ENCODE measurements at places on chromosomes 3 and 15.

DNA sequence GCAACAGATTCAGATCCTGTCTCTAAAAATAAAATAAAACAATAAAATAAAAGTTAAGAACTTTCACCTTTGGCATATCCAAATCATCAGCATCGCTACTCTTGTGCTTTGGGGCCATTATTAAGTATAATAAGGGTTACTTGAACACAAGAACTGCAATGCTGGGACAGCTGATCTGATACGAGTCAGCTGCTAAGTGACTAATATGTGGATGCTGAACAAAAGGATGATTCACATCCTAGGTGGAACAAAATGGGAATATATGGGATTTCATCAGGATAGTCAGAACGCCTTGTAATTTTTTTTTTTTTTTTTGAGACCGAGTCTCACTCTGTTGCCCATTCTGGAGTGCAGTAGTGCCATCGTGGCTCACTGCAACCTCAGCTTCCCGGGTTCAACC, 29.7 kb downstream of the BUB1B start:
- peak; percentile 57 for DNase-seq

- no peak for DNase-seq
Observed at GRCh38 chr3:48151807-48152427, 36.3 kb downstream of the CDC25A start.

DNA sequence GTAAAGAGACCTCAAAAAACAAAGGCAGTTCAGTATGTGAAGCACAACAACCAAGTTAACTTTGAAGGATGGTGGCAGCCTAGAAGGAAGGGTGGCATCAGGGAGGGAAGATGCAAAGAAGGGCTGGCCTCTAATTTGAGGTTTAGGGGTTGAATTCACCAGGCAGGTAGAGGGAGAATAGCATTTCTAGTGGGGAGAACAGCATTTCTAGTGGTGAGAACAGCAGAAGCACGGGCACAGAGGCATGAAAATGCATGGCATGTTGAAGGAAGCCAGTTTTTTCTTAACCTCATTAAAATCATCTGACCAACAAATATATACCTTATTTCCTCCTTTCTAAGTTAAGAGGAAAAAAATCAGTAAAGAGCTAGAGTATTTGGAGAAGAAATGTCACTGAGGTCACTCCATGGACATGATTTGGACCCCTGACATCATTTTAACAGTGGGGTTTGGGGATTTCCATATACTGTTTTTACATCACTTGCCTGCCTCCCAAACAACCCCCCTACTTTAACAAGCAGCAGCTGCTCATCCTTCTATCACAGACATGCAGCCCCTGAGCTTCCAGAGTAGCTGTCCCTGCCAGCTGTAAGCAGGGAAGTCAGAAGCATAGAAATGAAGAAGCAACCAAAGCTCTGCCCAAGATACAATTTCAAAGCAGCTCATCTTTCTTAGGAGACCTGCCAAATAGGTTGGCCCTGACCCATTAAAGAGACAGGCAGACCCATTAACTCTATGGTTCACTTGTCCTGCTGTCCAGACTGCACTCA, 2.4 kb upstream of the POPDC2 start:
- DNase-seq, result peak; percentile 38

GRCh38 chr15:44435893-44436667, 8.7 kb downstream of the CTDSPL2 start:
- peak; percentile 18 for DNase-seq

DNA sequence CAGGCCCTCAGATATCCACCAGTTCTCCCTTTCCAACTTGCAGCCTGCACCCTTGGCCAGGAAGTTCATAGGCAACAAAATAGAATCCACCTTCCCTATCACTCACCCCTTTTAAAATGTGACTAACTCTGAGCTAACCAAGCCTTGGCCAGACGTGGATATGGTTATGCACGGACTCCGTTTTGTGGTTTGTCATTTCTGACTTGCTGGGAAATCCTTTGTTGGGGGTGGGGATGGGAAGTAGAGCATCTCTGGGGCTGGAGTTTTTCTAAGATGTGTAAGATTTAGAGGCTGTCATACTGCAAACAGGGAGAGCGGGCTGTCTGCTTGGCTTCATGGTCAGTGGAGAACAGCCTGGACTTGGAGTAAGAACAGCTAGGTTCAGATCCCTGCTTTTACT, 62.6 kb downstream of the SMAD3 start:
- peak; percentile 99 for DNase-seq

DNA sequence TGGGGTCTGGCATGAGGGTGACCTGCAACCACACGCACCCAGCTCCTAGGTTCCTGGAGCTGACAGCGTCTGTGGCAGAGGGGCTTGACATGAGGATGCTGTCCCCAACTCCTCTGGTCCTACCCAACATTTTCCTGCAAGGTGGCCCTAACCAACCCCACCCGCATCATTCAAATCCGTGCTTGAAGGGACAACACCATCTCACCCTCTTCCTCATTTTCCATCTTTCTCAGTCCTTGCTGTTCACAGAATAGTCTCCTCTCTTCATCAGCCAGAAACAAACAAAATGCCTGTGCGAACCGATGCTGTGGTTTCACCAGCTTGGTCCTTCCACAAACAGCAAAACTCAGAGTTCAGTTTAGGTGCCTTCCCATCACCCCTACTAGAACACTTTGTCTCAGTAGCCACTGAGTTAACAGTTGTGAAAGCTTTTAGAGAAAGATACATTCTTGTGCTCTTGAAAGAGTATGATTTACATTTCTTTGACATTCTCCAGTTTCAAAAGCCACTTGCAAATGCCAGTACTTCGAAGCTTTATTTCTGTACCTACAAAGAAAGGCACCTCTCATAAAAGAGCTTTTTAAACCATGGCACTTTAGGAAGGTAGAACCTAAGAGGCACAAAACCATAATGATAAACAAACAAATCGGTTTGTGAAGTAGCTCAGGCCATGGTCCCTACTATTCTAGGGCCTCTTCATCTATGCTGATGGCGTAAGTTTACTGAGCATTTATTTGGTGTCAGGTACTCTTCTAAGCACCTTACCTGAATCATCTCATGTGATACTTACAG, 360.1 kb downstream of the SHQ1 start:
- DNase-seq, result no peak

DNA sequence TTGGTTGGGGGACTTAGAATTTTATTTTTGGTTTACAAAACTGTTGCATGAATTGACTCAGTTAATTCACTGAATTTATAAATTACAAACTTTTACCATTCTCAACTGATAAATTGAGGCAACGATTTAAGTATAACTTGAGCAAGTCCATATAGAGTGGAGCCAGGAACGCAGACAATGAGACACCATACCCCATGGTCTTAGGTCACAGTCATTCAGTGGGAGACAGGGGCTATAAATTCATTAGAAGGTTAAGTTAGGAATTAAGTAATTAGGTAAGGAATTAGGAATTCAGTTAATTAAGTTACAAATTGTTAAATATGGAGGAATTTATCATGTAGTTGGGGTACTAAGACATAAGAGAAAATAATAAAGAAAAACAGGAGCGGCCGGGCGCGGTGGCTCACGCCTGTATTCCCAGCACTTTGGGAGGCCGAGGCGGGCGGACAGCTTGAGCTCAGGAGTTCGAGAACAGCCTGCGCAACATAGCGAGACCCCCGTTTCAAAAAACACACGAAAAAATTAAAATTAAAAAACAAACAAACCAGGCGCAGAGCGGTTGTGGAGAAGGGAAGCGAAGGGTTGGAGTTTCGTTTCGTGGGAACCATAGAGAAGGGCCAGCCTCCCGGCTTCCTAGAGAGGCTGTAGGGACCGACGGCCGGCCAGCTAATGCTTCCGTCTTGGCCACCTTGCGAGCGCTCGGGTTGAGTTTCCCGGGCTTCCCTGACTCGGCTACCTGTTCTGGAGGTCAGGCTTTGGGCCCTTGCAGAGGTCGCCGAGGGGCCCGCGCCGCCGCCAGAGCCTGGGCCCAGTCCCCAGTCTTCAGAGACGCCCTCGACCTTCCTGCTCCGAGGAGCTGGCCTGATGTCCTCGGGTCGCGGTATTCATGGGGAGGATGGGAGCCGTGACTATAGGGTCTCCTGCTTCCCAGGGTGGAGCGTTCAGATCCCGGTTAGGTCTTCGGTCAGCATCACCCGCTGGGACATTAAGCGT, at the start of gene ZNF619:
ZNF619 (plus strand) TSS at position 645 of the 993 bp plus-strand sequence. CDS start 858 bp downstream, outside the sequence.
- DNase-seq, result peak; percentile 77

- DNase-seq, result no peak
Observed at GRCh38 chr3:175426805-175427204, 567.7 kb downstream of the NAALADL2 start.

GRCh38 chr3:135100366-135100765, 305.3 kb downstream of the EPHB1 start:
- no peak for DNase-seq

GRCh38 chr15:99435113-99435695, 130.6 kb upstream of the MEF2A start:
- DNase-seq, result no peak

DNA sequence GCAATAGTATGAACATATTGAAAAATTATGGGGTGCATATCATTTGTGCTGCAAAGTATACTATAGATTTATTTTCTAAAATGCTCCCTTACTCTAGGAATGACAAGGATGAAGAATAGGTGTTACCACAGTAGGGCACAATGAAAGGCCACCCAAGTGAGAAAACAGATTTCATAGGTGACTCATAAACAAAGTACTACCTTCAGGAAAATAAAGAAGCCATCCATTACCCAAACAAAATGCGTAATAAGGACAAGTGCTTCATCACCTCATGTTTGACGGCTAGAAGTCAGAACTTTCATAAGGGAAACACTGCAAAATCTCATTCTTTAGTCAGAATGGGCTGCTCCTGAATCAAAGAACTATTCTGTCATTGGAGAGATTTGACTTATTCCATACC, 116.6 kb downstream of the MFSD1 start:
- no peak for DNase-seq

- DNase-seq, result no peak
Observed at GRCh38 chr3:187695449-187695848, 6.9 kb downstream of the RTP2 start.

- peak; percentile 89 for DNase-seq
Observed at GRCh38 chr3:69085833-69086722, 1.3 kb downstream of the ARL6IP5 start.

DNA sequence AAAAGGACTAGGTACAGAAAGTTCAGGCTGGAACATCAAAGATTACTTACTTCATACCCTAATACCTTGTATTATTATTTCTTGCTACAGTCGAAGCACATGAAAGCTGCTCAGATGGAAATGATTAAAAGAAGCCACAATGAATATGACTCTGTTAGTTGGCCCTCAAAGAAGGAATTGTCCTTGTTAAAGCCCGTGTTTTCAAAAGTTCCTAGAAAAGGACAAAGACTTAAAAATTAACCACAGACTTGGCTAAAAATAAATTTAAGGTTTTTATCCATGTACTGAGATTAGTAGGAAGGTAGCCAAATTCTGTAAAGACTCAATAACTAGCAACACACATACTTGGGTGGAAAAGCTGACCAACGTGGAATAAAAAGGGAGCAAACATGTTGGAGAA, 251.0 kb upstream of the RARB start:
- peak; percentile 13 for DNase-seq

GRCh38 chr15:77071305-77072223, 655 bp upstream of the TSPAN3 start:
- DNase-seq, result no peak

- DNase-seq, result no peak
Observed at GRCh38 chr15:100202309-100202960, 139.3 kb downstream of the ADAMTS17 start.

DNA sequence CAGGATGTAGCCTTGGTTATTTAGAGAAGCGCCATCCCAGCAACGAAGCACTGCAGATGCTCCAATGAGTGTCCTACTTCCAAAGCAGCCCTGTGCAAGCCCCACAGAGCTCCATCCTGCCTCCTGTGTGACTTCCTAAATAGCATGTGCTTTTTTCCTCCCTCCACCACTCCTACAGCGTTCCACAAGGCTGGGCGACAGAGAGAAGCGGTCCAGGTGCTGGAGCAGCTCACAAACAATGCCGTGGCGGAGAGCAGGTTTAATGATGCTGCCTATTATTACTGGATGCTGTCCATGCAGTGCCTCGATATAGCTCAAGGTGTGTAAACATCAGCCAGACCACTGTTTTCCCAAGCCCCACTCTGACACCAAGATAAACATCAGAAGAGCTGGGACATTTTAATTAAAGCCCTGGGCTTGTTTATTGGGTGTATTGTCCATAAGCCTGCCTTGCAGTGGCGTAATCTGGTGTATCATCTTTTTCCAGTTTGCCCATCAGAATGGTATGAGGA, 22.2 kb upstream of the RHO start:
- DNase-seq, result no peak

- DNase-seq, result peak; percentile 29
Observed at GRCh38 chr3:10983219-10983916, 9.2 kb upstream of the SLC6A1 start.

DNA sequence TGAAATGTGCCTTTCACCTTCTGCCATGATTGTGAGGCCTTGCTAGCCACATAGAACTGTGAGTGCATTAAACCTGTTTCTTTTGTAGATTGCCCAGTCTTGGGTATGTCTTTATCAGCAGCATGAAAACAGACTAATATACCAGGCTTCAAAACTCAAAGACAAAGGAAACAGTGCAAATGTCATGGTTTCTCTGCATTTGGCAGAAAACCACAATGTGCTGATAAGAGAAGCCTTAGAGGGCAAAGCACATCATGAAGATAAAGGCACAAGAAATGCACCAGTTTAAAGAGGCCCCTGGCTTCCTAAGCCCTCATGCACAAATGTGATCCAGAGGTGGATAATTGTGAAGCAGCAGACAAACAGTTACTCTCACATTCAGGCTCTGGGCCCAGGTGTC, 259.2 kb downstream of the CPNE4 start:
- no peak for DNase-seq

GRCh38 chr15:64905119-64905831, 6.4 kb upstream of the ANKDD1A start:
- DNase-seq, result peak; percentile 77

- DNase-seq, result no peak
Observed at GRCh38 chr3:82130046-82130445, 368.6 kb upstream of the GBE1 start.

DNA sequence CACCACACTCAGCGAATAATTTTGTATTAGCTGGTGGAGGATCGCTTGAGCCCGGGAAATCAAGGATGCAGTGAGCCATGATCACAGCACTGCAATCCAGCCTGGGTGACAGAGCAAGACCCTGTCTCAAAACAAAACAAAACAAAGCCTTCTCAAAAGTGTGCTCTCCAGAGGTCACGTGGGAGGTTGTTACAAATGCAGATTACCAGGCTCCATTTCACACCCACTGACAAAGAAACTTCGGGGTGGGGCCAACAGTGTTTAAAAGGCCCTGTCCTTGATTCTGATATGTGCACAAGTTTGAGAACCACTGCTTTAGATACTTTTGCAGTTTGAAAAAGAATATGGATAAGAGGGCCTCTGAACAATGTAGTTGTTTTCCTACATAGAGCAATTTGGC, 80.5 kb downstream of the UBE2E2 start:
- DNase-seq, result no peak
